ENCODE measurements at places on chromosomes 11 and 22.

GRCh38 chr22:24144056-24144777 lies 37.1 kb upstream of the SUSD2 start:
- DNase-seq, result no peak

DNA sequence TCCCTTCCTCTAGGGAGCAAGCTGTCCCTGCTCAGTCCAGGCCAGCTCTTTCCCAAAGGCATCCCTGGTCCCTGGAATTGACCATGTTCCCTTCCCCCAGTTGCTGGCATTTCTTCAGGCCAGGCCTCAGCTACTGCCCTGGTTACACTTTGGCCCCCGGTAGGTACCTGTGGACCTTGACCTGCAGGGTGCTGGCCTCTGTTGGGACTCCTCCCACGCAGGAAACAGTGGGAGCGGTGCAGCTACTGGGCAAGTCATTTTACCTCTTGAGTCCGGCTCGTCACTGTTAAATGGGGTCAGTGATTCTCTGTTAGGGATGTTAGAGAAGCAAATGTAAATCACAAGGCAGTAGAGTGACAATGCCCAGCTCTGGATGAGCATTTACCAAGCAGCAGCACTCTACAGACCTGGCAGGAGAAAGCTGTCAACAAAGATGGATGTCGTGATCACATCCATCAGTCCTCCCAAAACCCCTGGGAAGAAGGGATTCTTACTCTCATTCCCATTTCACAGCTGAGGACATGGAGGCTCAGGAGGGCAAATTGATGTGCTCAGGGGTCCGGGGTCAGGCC lies 16.9 kb downstream of the MYO7A start:
- peak; percentile 63 for DNase-seq

- no peak for DNase-seq
These were observed 77.1 kb upstream of the CD82 start for GRCh38 chr11:44488165-44488965.

DNA sequence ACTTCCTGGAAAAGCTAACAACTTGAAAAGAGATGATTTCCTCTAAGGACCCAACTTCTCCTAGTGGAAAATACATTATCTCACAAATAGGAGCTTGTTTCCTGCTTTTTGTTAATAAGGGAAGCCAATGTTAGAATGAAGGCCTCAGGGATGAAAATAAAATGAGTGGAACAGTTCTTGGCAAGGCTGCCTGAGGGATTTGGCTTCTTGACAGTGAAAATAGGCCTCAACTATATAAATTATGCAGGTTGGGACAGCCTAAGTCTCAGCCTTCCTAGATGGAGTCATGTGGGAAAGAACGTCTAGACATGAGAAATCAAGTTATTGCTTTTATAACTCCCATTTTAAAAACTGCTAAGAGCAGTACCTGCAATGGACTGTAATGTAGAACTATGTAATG lies 92.8 kb upstream of the FIBIN start:
- DNase-seq, result peak; percentile 77

- no peak for DNase-seq
These were observed 117.6 kb downstream of the ZNF280B start for GRCh38 chr22:22390989-22391388.

DNA sequence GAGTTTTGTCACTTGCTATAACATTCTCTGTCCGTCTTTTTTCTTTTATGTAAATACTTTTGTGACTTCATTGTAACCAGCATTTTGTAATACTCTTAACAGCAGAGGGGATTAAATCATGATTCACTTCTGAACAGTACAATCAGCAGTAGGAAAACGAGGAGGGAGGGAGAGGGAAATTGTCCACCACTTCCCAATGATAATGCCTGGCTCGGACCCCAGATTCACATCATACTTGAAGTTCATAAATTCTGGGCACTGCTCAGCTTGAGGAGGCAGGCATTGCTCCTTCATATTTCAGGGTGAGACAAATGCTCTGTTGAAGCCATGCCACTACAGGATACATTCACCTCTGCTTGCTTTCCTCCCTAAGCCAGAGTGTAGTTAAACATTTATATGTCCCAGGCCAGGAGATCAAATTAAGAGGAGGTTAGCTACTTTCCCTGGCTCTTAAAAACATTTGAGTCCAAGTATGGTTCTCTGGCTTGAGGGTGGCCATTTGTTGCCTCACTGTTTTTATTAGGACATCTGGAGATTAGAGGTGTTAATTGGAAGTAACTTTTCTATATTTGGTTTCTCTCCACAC lies 129.0 kb upstream of the LDLRAD3 start:
- DNase-seq, result no peak

- no peak for DNase-seq
These were observed 3.9 kb downstream of the ENDOD1 start for GRCh38 chr11:95093548-95093947.

DNA sequence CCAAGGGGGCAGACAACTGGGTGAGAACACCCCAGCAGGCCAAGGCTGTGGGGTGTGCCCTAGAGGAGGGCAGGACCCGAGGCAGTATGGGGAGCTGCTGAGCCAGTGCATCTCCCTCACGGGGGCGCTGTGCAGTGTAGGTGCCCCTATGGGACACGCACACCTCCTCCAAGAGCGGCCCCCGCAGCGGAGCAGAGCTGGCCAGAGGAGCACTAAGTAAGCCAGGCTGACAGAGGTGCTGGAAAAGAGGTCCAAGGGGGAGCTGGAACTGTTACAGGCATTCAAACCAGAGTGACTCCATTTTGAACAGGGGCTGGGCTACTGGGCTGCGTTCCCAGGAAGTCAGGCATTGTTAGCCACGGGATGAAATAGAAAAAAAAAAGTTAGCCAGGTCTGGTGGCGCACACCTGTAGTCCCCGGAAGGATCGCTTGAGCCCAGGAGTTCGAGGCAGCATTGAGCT lies 41.8 kb downstream of the TST start:
- DNase-seq, result peak; percentile 87

DNA sequence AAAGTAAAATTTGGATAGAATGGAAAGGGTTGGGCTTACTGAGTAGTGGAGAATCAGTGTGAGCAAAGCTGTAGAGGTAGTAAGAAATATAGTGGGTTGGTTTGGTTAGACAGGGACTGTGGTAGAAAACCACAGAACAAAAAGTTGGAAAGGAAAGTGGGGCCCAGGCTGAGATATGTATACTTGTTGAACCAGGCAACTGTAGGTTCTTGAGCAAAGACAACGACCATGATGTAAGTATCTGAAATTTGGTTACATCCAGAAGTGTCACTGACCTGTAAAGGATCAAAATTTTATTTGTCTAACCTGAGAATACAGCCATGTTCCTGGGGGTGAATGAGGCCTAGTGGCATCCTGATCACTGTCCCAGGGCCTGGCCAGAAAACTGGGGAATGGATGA lies 114.1 kb downstream of the STIM1 start:
- DNase-seq, result no peak

DNA sequence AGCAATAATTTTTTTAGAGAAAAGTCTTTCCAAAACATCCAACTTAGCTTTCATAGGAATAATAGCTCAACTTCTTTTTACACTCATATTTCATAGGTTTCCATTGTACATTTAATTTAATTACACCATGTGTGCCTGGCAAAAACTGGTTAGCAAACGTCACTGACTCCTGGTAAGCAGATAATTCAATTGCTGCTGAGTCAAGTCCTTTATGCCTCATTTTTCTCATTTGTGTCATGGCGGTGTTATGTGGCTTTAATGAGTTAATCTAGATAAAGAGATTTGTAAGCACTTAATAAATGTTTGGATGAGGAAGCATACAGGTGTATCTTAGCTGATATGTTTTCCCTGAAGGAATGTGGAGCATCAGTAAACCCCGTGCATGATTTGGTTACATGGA lies 41.2 kb upstream of the PAK1 start:
- no peak for DNase-seq

GRCh38 chr11:57543593-57543992 lies 6.2 kb downstream of the SMTNL1 start:
- no peak for DNase-seq

GRCh38 chr11:131653260-131653659 lies 282.8 kb downstream of the NTM start:
- no peak for DNase-seq

DNA sequence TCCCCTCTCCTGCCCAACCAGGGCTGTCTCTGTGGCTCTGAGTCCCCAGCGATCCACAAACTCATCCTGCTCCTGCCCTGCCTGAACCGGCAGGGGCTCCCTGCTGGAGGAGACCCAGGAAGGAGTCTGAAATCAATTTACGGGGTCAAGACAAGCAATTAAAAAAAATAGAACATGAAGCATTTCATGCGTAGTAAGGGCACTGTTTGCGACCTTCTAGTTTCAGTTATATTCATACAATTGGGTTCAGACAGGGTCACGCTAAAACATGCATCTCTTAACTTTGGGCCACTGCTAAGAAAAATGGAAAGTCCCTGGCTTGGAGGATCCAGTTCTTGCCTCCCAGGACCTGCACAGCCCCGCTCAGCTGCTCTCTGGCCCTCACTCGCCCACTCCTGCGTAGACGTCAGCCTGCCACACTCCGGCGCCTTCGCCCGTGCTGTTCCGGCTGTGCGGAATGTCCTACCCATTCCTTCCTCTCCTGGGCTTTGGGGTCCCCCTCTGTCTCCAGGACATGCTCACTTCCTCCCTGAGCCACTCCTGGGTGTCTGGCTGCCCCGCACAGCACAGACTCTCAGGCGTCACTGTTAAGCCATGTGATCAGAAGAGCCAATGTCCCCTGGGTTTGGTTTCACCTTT lies 12.8 kb downstream of the NFAM1 start:
- DNase-seq, result peak; percentile 68

DNA sequence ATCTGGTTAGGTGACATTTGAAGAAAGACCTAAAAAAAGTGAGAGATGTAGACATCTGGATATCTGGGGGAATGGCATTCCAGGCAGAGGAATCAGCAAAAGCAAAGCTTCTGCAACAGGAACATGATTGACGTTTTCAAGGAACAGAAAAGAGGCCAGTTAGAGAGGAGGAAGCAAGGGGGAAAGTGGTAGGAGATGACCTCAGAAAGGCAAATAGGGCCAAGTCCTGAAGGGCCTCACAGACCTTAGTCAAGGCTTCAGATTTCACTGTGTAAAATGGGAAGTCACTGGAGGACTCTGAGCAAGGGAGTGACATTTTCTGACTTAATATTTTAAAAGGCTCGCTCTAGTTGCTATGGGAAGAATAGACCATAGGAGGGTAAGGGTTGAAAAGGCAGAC lies 9.7 kb downstream of the DEUP1 start:
- DNase-seq, result no peak
